Hematopoietic multipotent progenitor cell treated with erythropoietin and hydrocortisone succinate and interleukin-3 and kit ligand, for 8 days (in vitro differentiated cells): ENCODE measurements at places on chromosomes 4 and X.

DNA sequence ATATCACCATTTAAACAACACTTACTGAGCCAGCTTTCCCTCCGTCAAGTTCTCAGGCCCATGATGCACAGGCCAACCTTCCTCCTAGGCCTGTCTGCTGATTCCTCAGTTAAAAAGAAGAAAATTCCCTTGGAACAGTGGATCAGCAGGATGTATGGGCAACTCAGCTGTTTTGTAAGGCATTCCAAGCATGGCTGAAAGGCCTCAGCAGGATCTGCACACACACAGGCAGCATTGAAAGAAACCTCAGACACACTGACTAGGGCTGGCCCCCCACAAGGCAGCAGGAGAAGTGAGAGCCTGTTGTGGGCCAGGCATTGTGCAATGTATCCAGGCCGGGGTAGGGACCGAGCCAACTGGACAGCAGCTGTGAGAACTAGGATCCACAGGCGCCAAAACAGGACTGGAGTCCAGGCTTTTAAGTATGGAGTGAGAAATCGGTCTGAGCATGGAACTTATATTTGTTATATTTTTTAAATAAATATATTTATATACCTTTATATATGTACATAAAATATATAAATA is 171.4 kb downstream of the NWD2 start:
- no peak for DNase-seq

DNA sequence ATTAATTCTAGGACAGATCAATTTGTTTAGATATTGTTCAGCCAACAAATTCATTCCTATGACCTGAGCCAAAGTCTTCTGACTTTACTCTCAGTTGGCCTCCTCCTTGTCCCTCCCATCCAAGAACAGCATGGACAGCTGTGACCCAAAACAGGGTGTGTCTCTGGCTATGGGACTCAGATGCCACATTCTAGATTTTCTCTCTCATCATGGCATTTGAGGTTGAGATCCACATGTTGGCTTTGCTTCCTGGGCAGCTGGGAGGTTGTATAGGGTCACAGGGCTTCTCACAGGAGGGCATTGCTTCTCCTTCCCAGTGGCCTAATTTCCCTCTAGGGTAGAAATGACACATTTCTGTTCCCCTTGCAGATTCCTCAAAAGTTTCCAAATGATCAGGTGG is 22.6 kb upstream of the EGF start:
- no peak for DNase-seq

GRCh38 chr4:6742989-6743388 is 27.0 kb downstream of the BLOC1S4 start:
- DNase-seq: no peak

GRCh38 chr4:8344377-8344776 is 74.8 kb downstream of the HTRA3 start:
- no peak for DNase-seq

GRCh38 chrX:137988470-137988869 is 422.5 kb downstream of the ZIC3 start:
- no peak for DNase-seq

DNA sequence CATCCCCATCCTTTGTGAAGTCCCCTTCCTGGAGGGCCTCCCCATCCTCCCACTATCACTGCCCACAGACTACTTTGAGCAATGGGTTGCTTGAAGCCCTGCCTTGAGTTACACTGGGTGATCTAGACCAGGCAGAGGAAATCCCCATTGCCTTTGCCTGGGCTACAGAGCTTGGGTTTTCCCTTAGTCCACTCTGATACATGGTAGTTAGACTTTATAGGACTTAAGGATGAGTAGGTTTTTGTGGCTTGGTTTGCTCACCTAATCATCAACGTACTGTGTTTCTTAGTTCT is 56.6 kb downstream of the TMEM131L start:
- DNase-seq: no peak

DNA sequence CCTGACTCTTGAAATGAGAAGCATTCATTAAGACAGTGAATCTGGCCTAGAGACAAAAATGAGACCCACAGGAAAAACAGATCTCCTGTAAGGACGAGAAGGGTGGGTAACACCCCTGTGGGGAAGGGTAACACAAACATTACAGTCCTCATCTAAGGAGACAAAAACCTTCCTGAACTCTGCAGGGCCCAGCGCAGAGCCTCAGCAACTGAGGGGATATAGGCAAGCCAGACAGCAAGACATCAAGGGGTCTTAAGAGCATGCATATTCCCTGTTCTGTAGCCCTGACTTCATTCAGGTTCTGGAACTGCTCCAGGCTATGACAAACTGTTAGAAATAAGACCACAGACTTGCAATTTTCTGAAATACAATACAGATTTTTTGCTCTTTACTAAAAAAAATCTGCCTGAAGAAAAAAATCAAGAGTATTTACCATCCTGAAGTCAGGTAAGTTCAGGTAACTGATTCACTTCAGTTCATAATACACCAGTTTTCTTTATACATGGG is 15.5 kb downstream of the COX18 start:
- no peak for DNase-seq

DNA sequence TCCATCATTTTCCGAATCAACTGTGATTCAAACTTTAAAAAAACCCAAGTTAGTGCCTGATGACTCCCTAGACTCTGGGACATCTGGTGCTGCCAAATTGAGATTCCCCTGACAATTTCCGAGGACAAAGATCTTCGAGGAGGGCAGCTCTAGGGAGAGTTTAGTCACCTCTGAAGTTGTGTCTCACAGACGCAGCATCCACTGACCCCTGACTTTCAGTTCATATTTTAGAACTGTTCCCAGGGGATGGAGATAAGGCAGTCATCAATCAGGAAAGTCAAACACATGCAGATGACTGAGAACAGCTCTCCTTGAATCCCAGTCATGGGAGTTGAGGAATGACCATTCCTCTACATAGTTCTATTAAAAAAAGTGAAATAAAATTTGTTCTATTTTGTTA is 643.9 kb downstream of the TRIML1 start:
- no peak for DNase-seq

- DNase-seq: no peak
These were observed 76.9 kb upstream of the SCOC start for GRCh38 chr4:140296335-140297220.

DNA sequence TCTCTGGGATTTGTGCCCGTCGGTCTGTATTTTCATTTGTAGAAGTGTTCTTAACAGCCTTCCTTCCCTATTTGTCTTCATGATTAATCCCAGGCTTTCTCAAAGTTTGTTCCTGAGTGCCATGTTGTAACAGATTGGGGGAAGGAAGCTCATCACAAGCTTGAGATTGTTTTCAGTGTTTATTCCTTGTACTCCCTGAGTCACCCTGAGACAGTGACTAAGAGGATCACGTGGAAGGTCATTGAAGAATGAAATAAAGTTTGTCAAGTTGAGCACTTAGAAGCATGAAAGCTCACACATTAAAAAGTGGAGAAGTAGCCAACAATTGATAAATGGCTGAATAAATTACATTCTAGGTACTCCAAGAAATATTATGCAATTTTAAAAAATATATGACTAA is 153.5 kb upstream of the FAM241A start:
- DNase-seq: no peak

DNA sequence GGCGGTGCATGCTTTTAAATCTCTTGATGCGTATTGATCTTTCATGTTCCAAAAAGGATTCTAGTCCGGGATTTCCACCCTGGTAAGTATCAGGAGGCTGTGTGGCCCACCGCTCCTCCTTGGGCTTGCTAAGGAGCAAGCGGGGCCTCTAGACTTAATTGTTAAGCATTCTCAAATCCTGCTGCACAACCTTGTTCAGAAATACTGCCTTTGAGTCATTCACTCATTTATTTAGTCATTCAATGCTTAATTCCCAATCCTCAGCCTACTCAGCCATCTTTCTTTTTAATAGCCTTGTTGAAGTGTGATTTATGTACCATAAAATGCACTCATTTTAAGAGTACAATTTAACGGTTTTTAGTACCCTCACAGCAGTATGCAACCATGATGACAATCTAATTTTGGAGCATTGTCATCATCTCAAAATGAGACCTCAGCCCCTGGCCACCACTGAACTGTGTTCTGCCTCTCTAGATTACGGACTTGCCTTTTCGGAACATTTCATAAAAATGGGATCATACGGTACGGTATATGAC is 15.6 kb upstream of the SLC2A9 start:
- DNase-seq: no peak

DNA sequence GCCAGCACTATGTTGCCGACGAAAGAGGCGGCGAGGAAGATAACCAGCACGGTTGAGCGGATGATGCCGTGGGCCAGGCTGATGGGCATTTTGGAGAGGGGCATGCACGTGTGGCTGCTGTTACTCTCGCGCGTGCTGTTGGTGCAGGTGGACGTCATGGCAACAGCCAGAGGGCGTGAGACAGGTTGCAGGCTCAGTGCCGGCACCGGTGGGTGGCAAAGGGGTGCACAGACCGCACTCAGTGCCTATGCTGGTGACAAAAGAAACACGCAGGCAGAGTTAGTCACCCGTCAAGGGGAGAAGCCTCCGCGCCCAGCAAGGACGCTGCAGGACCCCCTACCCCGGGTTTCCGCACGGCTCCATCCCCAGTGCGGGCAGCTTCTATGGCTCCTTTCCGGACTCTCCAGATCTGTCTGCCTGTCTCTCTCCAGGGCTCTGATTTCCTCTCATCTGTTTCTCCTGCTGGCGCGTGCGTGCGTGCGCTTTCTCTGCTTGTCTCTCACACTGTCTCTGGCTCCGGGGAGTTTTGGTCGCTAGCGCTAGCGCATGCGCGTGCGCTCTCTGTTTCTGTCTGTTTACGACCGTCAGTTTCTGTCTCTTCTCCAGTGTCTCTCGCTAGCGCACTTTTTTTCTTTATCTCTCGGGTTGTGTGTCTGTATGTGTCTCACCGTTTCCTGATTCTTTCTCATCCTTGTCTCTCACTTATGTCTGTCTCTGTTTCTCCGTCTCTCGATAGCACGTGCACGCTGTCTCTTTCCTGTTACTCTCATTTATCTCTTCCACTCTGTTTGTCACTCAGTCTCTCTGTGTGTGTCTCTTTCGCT is 2.1 kb downstream of the GPR101 start:
- peak; percentile 42 for DNase-seq

GRCh38 chr4:16818005-16818404 is 80.4 kb downstream of the LDB2 start:
- no peak for DNase-seq

GRCh38 chr4:7365462-7366179 is 69.1 kb downstream of the PSAPL1 start:
- DNase-seq: no peak

GRCh38 chrX:11867610-11868345 is 109.7 kb downstream of the MSL3 start:
- DNase-seq: no peak

- no peak for DNase-seq
These were observed 56.7 kb upstream of the SLC7A11 start for GRCh38 chr4:138298866-138299265.

DNA sequence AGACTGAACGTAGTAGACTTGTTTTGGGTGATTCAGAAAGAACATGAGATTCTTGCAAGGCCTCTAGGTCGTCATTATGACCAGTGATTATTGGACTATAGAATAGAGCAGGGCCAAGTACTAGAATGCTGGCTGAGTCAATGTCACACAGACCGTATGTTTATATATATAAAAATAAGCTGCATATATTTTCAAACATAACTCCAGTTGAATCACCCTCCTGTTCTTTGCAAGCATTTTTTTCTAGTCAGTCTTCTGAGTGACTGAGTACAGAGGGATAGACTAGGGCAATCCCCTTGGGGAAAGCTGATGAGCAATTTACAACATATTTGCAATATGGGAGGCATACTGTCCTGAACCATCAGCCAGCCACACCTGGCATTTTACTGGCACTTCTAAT is 48.4 kb upstream of the PRPS1 start:
- DNase-seq: no peak

GRCh38 chr4:165006886-165007285 is 24.9 kb upstream of the TRIM60 start:
- DNase-seq: no peak

GRCh38 chrX:71052721-71053120 is 15.4 kb downstream of the SNX12 start:
- DNase-seq: no peak

DNA sequence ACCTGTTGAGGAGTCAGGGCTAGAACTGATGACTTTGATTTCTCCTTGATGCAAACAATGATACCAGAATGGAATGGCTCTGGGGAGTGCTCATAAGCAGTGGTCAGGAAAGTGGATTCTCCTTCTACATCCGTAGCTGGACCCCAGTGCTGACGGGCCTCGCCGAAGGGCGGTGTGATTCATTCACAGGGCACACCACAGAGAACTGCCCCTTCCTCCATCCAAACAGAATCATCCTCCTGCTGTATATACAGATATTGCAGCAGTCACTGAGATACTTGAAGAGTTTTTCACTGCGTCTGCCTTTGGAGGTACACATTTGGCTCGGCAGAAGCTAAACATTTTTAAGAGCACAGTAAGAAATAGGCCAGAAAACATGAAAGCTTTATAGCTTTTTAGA is 7.3 kb upstream of the DCTD start:
- no peak for DNase-seq

GRCh38 chrX:52363247-52363883 is 5.5 kb upstream of the XAGE2 start:
- peak; percentile 96 for DNase-seq

DNA sequence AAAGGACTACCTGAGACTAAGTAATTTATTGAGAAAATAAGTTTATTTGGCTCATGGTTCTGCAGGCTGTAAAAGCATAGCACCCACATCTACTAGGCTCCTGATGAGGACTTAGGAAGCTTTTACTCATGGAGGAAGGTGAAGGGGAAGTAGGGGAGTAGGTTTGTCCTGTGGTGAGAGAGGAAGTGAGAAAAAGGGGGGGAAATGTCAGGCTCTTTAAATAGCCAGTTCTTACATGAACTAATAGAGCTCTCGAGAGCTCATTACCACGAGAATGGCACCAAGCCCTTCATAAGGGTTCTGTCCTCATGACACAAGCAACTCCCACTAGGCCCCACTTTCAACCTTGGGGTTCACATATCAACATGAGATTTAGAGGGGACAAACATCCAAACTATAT is 125.5 kb upstream of the NRK start:
- no peak for DNase-seq

- DNase-seq: no peak
These were observed 380.8 kb downstream of the TMA16 start for GRCh38 chr4:163875327-163875726.

- DNase-seq: peak; percentile 22
These were observed 94.9 kb upstream of the SHISA3 start for GRCh38 chr4:42302348-42302747.

DNA sequence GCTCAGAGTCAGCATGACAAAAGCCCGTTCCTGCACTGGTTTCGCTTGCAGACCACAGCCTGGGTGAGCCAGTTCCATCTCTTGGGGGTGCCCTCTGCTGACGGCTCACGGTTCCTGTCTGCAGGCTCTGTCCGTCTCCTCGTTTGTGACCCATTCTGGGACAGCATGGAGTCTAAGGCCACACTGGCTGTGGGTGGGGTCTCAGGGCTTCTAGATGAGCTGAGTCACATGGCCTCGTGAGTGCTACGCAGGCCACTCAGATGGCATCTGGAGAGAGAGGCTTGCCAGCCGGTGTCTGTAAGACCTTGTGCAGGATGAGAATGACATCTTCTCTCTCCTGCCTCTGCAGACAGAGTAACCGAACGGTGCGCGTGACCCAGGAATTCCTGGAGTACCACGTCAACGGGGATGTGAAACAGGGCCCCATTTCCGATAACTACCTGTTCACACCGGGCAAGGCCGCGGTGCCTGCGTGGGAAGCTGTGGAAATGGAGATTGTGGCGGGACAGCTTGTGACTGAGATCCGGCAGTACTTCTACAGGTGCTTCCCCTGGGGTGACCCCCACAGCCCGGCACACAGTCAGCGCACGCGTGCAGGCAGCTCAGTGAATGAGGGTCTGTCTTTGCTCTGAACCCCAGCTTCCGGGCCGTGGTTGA is 31.6 kb upstream of the MRFAP1 start:
- DNase-seq: no peak

GRCh38 chr4:68299492-68300457 is 50.1 kb downstream of the YTHDC1 start:
- DNase-seq: no peak
